Stimulated activated CD8-positive, alpha-beta memory T cell treated with anti-CD3 and anti-CD28 coated beads, Interleukin-4, amount 100 ng/mL, for 1 hour (primary cell): ENCODE measurements at places on chromosomes 4 and X.

DNA sequence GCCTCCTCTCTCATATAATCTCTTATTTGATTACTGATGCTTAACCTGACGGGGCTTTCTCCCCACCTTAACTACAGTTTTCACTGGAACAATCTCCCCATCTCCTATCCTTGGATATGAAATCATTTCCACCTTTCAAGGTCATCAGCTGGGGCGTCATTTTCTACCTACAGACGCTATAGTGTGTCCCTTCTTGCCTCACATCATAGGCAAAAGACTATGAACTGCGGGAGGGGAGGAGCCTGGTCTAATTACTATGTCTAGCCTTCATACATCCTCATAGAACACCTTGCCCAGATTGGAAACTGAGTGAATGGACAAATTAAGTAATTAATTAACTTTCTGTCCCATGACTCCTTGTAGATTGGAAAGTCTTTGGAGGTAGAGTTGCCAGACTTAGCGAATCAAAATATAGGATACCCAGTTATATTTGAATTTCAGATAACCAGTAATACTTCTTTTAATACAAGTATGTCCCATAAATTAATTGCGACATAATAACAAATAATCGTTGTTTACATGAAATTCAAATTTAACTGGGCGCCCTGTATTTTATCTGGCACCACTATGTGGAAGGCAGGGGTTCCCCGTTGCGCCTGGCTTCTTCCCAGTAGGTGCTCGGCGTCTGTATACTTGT, 752 bp upstream of the ATP6AP2 start:
- no peak for DNase-seq

DNA sequence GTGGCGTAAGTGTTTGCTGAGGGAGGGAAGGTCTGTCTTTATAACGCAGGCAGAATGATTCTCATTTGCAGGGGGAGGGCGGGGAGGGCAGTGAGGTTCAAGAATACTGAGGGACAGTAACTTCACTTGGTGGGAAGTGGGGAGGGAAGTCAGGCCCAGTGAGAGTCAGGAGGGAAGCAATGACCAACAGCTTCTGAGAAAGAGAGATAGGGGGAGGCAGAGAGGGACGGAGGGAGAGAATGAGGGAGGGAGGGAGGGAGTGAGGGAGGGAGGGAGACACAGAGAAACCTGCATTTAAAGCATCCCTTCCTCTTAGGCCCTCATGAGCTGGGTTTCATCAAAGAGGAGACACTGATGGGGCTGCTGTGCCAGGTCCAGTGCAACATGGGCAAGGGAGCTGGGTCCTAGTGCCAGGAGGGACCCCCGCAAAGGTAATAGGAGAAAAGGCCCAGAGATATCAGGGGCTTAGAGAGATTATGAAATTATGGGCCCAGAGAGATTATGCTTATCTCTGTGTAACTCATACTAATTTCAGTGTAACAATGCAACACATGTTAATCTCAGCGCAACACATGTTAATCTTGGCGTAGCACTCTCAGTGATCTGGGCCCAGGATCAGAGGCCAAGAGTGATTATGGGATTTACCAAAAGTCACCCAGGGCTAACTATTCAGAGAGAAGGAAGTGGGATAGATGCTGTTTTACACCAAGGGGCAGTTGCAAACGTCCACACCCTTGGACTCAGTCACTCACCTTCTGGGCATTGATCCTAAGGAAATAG, 112.1 kb downstream of the DRD5 start:
- DNase-seq: no peak

DNA sequence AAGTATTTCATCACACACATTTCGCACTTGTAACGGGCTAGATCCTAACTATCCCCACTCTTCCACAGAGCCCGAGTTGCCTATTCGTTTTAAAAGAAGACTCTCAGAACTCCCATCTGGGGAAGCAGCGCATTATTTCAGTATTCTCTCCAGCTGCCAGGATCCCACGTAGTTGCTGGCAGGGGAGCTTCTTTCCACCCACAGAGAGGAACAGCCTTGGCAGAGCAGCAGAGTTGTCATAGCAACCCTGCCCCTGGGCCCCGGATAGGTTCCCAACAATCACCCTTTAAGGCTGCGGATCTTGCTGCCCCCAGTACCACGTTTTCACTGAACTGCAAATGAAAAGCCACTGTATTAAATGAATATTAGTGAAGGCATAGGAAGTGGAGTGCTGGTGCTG, 106.7 kb downstream of the GPM6A start:
- DNase-seq: no peak

DNA sequence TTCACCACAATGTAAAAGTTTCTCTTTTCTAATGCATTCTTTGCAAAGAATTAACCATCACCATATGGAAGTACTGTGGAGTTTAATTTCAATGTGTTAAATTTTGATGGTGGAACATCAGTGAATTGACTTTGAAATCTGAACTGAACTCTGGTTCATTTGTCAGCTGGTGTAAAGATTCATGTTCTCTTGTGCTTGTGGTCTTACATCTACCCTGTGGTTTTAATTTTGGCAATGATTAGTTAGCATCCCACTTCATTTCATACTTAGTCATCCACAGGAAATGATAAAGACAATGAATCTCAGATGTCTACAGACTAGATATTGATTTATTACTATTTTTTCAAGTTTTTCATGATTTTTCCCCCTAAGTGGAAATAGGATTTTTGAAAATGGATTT, 77.8 kb downstream of the GRID2 start:
- no peak for DNase-seq

DNA sequence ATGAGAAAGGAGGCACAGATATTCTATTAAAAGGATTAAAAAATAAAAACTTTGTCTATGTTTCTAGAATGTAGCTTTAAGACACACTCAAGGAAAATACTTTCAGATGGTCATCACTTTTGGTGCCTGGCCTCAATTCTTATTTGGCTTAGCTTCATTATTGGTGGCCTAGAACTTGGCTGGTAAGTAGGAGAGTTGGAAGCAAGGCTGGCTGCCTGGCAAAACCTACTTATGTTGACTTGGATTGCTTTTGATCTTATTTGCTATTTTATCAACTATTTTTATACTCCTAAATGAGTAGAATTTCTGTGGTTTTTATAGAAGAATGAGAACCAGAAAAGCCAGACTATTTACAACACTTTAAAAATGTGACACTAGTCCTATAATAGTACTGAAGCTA, 35.3 kb upstream of the JADE3 start:
- no peak for DNase-seq

- no peak for DNase-seq
Measured at GRCh38 chr4:117823388-117823787, 210.9 kb upstream of the NDST3 start.
